ENCODE measurements at places on chromosomes 2 and 18.
A peak's percentile ranks its signal among the peaks of the same experiment; 100 is the strongest.

DNA sequence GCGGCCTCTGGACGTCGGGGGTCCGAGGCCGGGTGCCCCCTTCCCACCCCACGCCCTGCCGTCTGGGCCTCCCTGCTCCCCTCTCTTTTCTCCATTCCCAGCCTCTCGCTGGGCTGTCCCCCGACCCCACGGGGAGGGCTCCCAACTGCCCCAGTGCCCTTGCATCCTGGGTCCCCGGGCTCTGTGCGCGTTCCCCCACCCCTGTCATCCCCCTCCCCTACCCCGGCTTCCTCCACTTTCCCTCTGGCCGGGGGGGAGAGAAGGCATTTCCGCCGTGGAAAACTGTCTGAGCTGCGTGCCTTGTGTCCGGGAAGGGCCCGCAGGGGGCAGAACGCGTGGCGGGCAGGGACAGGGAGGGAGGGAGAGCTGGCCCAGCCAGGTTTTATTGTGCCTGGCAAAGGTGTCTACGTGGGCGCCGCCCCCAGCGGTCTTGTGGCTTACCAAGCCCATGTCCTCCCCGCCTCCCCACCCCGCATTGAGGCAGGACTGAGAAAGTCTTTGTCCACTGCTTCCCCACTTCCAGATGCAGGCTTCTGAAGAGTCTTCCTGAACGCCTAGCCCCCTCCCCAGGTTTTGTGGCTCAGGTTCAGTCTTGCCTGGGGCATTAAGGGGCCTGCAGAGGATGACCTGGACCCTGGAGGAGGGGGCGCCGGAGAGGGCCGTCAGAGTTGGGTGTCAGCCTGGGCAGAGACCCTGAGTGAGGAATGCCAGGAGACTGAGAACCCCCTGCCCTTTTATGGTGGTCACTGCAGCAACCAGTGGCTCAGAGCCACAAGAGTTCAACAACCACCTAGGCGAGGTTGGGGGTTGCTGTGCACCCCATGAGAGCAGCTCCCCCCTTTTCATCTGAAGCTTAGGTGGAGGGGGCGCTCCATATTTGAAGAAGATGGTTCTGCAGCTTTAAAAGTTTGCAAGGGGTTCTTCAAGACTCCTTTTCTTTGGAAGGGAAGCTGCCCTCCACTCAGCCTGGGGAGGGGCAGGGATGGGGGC lies 1.3 kb downstream of the ITM2C start:
- peak; percentile 73 for DNase-seq

- DNase-seq = no peak
Observed at GRCh38 chr2:31764169-31764568, 183.4 kb upstream of the SRD5A2 start.

GRCh38 chr2:137157851-137158250 lies 392.5 kb downstream of the THSD7B start:
- no peak for DNase-seq

GRCh38 chr18:27595113-27595838 lies 410.2 kb upstream of the CHST9 start:
- no peak for DNase-seq

- DNase-seq = no peak
Observed at GRCh38 chr18:31450409-31450808, 2.9 kb downstream of the DSG3 start.

GRCh38 chr2:222504719-222505118 lies 80.4 kb downstream of the SGPP2 start:
- no peak for DNase-seq

DNA sequence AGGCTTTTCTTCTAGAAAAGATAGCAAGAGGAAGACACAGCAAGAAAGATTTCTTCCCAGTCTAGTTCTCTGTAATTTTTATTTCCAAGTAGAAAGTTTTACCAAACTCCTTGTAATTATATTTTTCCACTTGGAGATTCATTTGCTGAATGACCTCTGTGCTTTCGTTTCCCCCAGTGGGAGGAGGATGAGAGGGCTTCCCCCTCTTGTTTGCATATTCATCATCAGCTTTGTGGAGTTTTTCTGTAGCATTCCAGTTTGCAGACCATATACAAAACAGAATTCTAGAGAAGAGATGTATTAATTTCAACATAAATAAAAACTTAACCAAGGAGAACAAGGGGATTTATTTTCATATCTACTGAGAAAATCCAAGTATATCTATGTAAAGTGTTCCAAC lies 51.3 kb downstream of the RMDN2 start:
- no peak for DNase-seq

- no peak for DNase-seq
Observed at GRCh38 chr18:8019600-8019999, 452.5 kb downstream of the PTPRM start.

DNA sequence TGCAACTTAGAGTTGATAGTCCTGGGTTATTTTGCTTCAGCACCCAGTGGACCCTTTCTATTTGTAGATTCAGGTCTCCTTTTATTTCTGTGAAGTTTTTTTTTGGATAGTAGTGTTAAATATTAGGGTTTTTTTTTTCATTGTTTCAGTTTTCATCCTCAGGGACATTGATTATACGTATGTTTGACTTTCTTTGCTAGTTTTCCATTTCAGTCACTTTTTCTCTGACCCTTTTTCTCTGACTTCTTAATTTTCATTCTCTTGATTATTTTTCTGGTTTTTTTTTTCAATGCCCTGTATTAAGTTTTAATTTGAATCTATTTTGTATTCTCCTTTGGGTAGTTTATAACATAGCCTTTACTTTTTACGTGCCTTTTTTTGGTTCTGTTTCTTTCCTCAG lies 79.4 kb downstream of the AGPS start:
- no peak for DNase-seq

- DNase-seq = no peak
Observed at GRCh38 chr2:71888751-71889445, 258.8 kb downstream of the CYP26B1 start.

- no peak for DNase-seq
Observed at GRCh38 chr2:218811382-218811781, 20.2 kb downstream of the PRKAG3 start.

GRCh38 chr2:235900631-235901030 lies 267.6 kb downstream of the GBX2 start:
- no peak for DNase-seq

- DNase-seq = no peak
Observed at GRCh38 chr2:159908623-159909022, 110.6 kb upstream of the CD302 start.

DNA sequence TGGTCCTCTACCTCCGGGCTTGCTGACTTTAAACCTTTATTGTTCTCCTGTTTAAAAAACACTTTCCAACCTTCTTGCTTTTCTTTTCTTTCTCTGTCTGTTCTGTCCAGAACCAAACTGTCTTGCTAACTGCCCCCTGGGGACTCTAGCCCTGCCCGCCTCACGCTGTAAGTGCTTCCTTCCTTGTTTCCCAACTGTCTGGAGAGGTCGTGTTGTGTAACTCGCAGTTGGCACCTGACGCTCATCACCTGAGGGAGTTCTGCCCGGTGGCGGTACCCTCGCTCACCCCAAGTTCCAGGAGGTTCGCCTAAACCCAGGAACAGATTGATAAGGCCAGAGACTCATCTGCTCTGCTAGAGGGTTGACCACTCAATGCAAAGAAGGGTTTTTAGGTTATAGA lies 123.4 kb downstream of the MTCL1 start:
- DNase-seq = no peak

- DNase-seq = no peak
Observed at GRCh38 chr2:587087-587960, 89.9 kb downstream of the TMEM18 start.

GRCh38 chr2:60708630-60709320 lies 47.3 kb upstream of the PAPOLG start:
- no peak for DNase-seq

- DNase-seq = no peak
Observed at GRCh38 chr2:85741833-85742455, 11.8 kb upstream of the ATOH8 start.

GRCh38 chr2:79717364-79718007 lies 204.6 kb downstream of the CTNNA2 start:
- DNase-seq = peak; percentile 30

GRCh38 chr2:201471732-201472393 lies 20.3 kb downstream of the STRADB start:
- DNase-seq = no peak

DNA sequence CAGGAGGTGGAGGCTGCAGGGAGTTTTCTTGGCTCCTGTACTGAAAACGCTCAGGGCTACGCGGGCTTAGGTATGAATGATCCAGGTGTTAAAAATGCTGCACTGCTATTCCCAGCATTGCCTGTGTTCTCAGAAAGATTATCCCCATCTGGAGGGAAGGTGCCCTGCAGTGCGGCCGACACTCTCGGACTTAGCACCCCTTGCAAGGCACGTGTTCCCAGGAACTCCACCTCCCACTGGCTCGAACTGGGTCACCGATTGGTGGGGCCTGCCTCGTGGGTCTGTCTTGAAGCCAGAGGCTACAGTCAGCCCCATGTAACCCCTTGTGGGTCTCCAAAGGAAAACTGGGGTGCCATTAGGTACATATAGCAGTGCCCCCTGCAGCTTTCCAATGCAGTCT lies 25.7 kb downstream of the ANO7 start:
- DNase-seq = no peak

- DNase-seq = no peak
Observed at GRCh38 chr2:43013821-43014345, 212.5 kb downstream of the ZFP36L2 start.

GRCh38 chr2:42430188-42430587 lies 63.6 kb downstream of the KCNG3 start:
- no peak for DNase-seq

DNA sequence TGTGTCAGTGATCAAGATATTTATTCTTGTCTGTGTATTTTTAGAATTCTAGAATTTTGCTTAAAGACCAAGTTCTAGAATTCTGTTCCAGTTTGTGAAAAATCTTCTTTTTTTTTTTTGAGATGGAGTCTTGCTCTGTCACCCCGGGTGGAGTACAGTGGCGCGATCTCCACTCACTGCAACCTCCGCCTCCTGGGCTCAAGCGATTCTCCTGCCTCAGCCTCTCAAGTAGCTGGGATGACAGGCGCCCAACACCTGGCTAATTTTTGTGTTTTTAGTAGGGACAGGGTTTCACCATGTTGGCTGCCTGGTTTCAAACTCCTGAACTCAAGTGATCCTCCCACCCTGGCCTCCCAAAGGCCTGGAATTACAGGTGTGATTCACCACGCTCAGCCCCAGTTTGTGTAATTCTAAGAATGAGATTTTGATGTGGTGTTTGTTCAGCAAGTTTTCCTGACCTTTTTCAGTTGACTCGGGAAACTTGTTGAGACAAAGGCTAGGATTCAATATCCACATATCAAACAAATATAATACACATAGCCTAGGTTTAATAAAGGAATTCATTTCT lies 3.6 kb downstream of the EIF5B start:
- no peak for DNase-seq

DNA sequence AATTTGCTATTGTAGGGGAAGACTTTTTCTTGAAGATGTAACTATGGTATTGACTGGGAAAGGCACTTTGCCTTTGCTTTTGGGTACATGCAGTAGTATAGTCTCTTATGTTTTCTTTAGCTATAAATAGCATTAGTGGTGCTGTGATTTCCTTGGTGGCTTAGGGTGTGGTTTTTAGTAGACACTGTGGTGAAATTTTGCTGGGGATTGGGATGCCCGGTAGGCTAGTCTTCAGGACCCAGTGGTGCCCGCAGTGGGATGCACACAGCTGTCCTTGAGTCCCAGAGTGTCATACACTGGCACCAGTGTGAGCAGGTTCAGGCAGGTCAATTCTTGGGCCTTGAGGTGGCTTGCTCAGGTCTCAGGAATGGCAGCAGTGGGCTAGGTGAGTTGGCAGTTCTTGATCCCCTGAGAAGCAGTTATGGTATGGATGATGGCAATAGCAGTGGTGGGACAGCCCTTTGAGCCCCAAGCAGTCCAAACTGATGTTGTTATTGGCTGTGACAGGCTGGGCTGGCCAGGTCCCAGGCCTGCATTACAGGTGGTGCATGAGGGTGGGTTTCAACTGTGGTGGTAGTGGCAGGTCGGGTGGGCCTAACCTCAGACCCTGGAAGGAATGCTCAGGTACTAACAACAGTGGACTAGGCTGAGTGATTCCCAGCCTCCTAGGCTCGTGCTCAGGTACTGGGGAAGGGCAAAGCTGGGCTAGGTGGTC lies 124.3 kb downstream of the XRCC5 start:
- no peak for DNase-seq

Measured in 8988T (cell line).